ENCODE measurements at places on chromosomes 11 and 22. TPM values are rescaled to one million over a fixed set of nuclear protein-coding genes. Genes with fewer than 3 reads are reported as not detected.

The MS4A3 gene
- total RNA-seq: 0.39 TPM

The SLC17A6 gene
- total RNA-seq: not detected

GRCh38 chr11:65558002-65558929 lies at the start of gene LTBP3:
Gene LTBP3 (minus strand): TSS chr11:65558359. CDS start chr11:65557959, 400 bp downstream.
- peak within 1 kb of the TSS; percentile 96 for H3K27ac ChIP-seq
- no peaks in the 10 kb centered on the region for H3K36me3 ChIP-seq
- H3K27me3 ChIP-seq: no peaks in the 10 kb centered on the region
- DNase-seq: peak; percentile 39
- H3K4me1 ChIP-seq: peaks cover 49% of the 10 kb centered on the region

DNA sequence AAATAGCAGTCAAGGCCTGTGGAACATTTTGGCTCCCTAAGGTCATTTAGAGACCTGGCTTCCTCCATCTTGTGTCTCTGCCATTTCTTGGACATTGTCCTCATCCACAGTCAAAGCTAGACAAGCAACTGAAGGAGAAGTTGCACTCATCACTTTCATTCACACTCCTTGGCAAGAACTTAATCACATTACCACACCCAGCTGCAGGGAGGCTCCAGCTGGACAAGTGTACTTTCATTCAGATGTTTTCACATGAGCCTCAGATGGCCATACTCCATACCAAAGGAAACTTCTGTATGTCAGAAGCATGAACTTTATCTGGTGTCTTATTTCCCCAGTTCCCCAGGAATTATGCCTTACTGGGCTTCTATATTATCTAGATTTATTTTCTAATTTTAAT lies 537.4 kb downstream of the TMEM135 start:
- H3K27me3 ChIP-seq: no peaks in the 10 kb centered on the region
- H3K27ac ChIP-seq: no peak overlapping the region
- no peak for DNase-seq

DNA sequence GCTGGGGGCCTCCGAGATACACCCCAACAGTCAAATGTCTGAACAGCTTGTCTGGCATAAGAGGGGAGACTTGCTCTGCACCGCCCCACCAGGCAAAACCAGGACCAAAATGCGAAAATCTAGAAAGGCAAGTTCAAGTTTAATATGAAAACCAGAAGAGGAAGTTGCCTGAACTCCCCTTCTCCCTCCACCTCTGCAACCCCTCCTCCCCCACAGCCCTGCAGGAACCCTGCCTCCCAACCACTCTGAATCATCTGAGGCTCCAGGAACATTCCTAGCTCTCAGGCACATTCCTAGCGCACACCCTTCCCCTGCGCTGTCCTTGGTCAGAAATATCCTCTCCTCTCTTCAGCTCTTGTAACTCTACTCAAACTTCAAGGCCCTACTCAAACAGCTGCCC lies 36.7 kb downstream of the ISX start:
- peaks cover 38% of the 10 kb centered on the region for H3K27me3 ChIP-seq
- H3K4me3 ChIP-seq: no peak overlapping the region
- no peak overlapping the region for H3K27ac ChIP-seq
- no peak for DNase-seq
- H3K4me1 ChIP-seq: no peaks in the 10 kb centered on the region
- H3K36me3 ChIP-seq: no peaks in the 10 kb centered on the region

DNA sequence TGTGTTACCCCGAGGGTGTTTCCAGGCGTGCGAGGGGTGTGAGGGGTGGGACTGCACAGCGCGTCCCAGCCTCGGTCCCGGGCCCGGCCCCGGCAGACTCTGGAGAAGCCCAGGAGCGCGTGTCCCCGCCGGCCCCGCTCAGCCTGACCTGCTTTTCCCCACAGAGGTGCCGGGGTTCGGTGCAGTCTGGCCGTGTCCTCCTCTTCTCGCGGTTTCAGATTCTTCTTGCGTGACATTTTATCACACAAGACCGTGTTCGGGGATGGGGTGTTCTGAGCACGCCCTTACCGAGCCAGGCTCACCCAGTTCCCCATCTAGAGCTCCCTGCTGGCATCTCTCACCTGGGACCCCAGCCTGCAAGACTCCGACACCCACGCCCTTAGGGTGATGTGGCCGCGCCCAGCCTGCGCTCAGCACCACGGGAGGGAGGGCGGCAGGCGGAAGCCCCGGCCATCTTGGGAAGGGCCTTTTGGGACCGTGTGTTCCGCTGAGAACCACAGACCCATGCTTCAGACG lies 775.6 kb downstream of the BRD1 start:
- peak; percentile 16 for DNase-seq
- peak overlapping the region; percentile 85 for H3K4me3 ChIP-seq
- peaks cover 48% of the 10 kb centered on the region for H3K27me3 ChIP-seq
- H3K27ac ChIP-seq: no peak overlapping the region
- peaks cover 2% of the 10 kb centered on the region for H3K4me1 ChIP-seq
- H3K36me3 ChIP-seq: no peaks in the 10 kb centered on the region

All from T-helper 17 cell (primary cell).